ENCODE measurements at places on chromosomes 12 and 14.

- DNase-seq = no peak
Measured at GRCh38 chr12:111412007-111412829, 6.5 kb downstream of the SH2B3 start.

GRCh38 chr14:93078870-93079269, 36.9 kb downstream of the ITPK1 start:
- no peak for DNase-seq

DNA sequence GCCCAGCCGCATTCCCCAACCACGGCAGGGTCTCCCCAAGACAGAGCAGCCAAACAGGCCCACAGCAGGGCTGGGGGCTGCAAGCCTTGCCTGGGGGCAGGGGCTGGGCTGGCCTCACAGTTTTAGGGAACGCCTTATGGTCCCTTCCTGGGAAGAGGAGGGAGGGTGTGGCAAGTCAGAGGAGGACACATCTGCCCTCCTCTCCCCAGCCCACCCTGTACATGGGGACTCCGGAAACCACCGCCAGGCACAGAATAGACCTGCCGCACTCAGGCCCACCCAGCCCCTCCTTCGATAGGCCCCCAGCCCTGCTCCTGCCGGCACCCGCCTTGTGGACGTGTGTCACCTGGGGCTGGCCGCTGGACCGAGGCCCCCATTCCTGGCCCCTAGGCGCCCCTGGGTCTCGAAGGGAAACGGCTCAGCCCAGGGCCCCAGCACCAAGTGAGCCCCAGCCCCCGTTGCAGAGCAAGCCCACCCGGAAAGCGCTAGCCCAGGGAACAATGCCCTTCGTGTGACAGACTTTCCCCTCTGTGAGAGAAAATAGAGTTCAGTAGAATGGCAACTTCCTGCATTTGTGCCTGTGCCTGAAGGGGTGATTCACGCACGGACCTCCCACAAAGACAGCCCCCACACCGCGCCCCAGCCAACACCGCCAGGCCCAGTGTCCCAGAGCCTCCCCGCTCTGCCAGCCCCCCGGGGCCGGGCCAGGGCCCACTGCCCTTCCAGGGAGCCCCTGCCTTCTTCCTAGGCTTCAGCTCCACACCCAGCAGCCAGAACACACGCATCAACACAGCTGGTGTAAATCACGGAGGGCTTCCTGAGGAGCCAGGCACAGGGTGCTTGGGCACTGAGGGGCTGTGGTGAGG, 12.0 kb upstream of the NUDT14 start:
- no peak for DNase-seq

- no peak for DNase-seq
Measured at GRCh38 chr12:14958361-14959125, 2.9 kb downstream of the ARHGDIB start.

DNA sequence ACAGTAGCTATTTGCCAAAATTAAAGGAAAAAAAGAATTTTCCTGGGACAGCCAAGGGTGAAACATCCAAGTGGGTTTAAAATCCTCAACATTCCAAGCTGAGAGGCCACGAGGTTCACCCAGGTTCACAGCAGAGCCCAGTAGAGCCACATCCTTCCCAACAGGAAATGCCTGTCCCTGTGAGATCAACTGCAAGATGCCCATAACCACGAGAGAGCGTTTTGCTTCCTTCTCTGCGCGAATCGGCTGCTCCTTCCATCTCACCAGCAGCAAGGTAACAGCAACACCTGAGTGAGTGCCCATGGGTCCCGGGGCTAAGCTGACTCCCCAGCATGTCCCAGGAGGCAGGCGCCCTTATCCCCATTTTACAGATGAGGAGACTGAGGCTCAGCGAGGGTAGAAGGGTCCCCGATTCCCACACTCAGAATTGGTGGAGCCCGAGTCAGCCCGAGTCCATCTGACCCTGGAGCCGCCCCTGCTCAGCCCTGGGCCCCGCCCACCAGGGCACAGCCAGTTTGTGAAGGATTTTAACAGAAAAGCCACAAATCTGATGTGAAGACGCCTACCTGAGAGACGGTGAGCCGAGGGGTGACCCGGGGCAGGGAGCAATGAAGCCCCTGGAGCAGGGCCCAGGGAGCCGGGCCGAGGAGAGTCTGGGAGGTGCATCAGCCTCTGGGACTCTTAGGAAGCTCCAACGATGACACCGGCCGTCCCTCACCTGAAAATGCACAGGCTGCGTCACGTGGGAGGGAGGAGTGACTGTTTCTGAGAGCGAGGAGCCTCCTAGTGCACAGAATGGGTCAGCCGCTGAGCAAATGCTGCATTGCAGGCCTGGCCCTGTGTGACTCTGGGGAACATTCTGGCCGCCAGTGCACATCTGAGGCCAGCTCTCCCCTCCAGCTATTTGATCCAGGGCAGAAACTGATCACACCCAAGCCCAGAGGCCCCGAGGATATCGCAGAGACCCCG, 236.9 kb upstream of the SFSWAP start:
- no peak for DNase-seq

- no peak for DNase-seq
Measured at GRCh38 chr12:76462668-76463224, 96.8 kb downstream of the OSBPL8 start.

DNA sequence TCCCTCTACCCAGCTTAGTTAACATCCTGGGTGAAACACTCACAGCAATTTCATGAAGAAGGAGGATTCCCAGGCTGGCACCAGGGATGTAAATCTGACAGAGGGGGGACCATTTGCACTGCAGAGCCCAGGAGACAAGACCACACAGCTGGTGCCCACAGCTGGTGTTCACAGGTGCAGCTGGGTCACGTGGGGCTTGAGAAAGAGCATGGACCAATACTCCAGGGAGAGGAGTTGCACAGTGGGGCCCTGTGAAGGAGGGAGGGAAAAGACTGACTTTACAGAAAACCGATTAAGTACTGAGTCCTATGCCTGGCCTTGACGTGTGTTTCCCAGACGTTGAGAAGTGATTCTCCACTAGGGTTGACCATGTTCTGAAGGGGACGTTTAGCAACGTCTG, 1316.7 kb upstream of the TMEM132C start:
- no peak for DNase-seq

- DNase-seq = no peak
Measured at GRCh38 chr14:92692822-92693226, 55.6 kb downstream of the LGMN start.

- no peak for DNase-seq
Measured at GRCh38 chr12:810671-811415, 58.5 kb downstream of the WNK1 start.

- DNase-seq = no peak
Measured at GRCh38 chr14:54730156-54730961, 163.4 kb downstream of the SAMD4A start.

- no peak for DNase-seq
Measured at GRCh38 chr14:21169573-21169972, 13.7 kb upstream of the OR5AU1 start.

GRCh38 chr12:6604259-6605029, 2.7 kb downstream of the CHD4 start:
- DNase-seq = no peak

DNA sequence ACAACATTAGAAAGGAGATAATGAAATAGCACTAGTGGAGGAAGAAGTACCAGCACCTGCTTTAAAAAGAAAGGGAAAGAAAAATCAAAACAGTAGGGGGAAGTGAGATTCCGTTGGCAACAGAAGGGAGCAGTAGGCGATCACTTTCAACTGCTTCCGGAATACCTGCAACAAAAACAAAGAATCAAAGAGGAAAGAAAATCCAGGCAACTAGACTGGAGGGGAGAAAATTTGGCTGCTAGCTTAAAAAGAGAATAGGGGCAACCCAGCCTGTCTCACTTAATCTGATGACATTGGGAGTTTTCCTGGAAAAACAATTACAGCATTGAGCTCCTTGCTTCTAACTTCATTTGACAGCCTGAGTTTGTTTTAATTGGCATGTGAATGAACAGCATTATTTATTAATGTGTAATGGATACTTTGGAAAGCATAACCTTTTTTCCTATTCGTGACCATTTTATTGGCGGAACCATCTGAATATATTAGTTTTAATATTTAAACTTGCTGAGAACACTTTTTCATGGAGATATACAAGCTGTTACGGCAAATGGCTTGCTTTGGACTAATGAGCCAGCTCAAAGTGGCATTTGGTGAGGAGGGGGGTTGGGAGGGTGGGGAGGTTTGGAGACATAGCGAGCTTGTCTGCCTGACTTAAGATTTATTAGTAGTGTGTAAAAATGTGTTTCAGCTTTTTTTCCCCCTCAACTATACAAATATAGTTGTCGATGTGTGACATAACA, 2.5 kb upstream of the DACT1 start:
- DNase-seq = no peak

- DNase-seq = no peak
Measured at GRCh38 chr12:92560713-92561542, 141.9 kb upstream of the PLEKHG7 start.

GRCh38 chr12:17134315-17134714, 528.4 kb upstream of the LMO3 start:
- DNase-seq = no peak

DNA sequence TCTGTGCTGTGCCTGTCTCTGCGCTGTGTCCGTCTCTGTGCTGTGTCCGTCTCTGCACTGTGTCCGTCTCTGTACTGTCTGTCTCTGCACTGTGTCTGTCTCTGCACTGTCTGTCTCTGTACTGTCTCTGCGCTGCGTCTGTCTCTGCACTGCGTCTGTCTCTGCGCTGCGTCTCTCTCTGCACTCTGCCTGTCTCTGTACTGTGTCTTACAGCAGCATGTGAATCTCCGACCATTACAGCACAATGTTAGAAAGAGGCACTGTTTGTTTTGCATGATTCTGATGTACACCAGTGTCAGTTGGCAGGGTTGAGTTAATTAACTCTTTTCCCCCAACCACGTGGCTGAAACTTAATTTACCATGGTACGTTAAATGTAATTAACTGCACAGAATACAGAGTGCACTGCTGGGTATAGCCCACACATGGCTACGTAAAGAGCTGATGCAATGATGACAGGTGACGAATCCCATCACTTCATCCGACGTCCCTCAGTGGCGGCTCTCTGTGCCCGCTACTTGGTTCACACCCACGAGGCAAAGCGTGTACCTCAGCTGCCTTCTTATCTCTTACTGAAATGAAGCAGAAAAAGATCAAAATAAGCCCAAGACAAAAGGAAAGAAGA, 127.7 kb upstream of the SFSWAP start:
- no peak for DNase-seq

DNA sequence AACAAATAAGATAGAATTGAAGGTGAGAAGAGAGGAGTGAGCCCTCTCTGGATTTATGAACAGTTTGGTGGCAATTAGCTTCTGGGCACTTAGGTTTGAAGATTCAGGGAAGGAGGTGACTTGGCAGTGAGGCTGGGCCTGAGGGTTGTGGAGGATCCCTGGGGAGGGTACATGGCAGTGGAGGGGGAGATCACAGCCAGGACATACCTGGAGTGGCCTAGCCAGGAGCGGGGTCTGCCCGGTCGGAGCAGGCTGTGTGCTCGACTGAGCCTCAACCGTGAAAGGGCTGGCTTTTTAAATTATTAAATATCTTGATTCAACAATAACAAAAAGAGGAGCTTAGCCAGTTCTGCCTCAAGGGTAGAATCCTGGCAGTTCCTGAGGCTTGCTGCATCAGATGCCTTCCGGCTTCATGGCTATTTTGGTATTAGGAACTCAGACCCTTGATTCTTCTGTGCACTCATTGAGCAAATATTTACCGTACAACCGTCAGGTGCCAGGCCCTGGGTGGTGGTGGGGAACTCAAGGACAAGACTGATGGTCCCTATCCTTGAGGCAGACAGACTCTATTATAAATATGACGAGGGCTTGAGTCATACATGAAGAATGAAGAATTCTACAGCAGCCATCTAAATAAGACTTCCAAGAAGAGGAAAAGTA, 73.4 kb downstream of the SPTB start:
- DNase-seq = no peak

- no peak for DNase-seq
Measured at GRCh38 chr14:61965030-61965745, 203.0 kb downstream of the SNAPC1 start.

All from activated T-cell treated with anti-CD3 and anti-CD28 coated beads, Interleukin-2, amount 50 U/mL, for 4 hours (primary cell).